Mesendoderm (in vitro differentiated cells): ENCODE measurements at places on chromosomes 4 and X.

DNA sequence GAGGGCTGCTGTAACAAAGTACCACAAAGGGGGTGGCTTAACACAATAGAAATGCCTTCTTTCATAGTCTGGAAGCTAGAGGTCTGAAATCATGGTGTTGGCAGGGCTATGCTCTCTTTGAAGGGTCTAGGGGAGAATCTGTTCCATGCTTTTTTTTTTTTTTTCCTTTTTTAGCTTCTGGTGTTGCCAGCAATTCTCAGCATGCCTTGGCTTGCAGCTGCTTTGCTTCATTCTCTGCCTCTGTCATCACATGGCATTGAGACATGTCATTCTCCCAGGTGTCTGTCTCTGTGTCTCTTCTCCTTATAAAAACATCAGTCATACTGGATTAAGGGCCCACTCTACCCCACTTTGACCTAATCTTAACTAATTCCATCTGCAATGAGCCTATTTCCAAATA, 78.6 kb upstream of the BOD1L1 start:
- H3K27ac ChIP-seq, result no peak overlapping the region
- H3K4me3 ChIP-seq, result no peak overlapping the region
- no peaks in the 10 kb centered on the region for H3K36me3 ChIP-seq
- no peaks in the 10 kb centered on the region for H3K4me1 ChIP-seq
- peak; percentile 3 for DNase-seq

GRCh38 chr4:75514949-75515612, 808 bp downstream of the THAP6 start:
- H3K36me3 ChIP-seq, result no peaks in the 10 kb centered on the region
- H3K27me3 ChIP-seq, result no peaks in the 10 kb centered on the region
- DNase-seq, result no peak
- H3K27ac ChIP-seq, result peak overlapping the region; percentile 82

GRCh38 chrX:14362721-14363120, 166.6 kb upstream of the GLRA2 start:
- H3K36me3 ChIP-seq, result no peaks in the 10 kb centered on the region
- DNase-seq, result no peak
- H3K4me3 ChIP-seq, result no peak overlapping the region
- H3K27me3 ChIP-seq, result no peaks in the 10 kb centered on the region

- no peaks in the 10 kb centered on the region for H3K27me3 ChIP-seq
- no peak overlapping the region for H3K4me3 ChIP-seq
- no peaks in the 10 kb centered on the region for H3K4me1 ChIP-seq
Measured at GRCh38 chr4:168076989-168077725, 15.2 kb upstream of the ANXA10 start.

GRCh38 chrX:1261285-1261684, 7.3 kb upstream of the CSF2RA start:
- H3K4me1 ChIP-seq, result no peaks in the 10 kb centered on the region
- no peaks in the 10 kb centered on the region for H3K36me3 ChIP-seq
- no peak overlapping the region for H3K27ac ChIP-seq
- peak; percentile 28 for DNase-seq

- H3K4me1 ChIP-seq, result no peaks in the 10 kb centered on the region
- no peak overlapping the region for H3K27ac ChIP-seq
- no peaks in the 10 kb centered on the region for H3K36me3 ChIP-seq
- no peak for DNase-seq
- no peaks in the 10 kb centered on the region for H3K27me3 ChIP-seq
- no peak overlapping the region for H3K4me3 ChIP-seq
Measured at GRCh38 chrX:1170243-1170642, 42.2 kb downstream of the CRLF2 start.

DNA sequence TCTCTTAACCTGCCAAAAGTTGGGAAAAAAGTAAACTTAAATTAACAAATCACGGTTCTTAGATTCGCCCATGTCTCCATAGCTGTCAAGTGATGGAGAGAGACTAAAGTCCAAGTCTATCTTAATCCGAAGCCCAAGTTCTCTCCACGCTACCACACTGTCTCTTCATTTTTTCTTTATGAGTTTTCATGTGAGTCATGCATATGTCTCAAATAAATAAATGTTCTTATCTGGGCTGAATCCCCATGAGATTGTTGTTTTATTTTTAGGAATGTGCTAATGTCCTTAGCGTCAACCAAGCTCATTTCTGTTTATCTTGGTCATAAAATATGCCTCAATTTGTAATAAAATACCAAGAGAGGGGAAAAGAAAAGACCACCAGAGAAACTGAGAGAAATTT, 169.3 kb downstream of the RCHY1 start:
- no peaks in the 10 kb centered on the region for H3K27me3 ChIP-seq
- H3K36me3 ChIP-seq, result no peaks in the 10 kb centered on the region
- DNase-seq, result no peak
- H3K27ac ChIP-seq, result no peak overlapping the region
- H3K4me1 ChIP-seq, result no peaks in the 10 kb centered on the region
- no peak overlapping the region for H3K4me3 ChIP-seq

DNA sequence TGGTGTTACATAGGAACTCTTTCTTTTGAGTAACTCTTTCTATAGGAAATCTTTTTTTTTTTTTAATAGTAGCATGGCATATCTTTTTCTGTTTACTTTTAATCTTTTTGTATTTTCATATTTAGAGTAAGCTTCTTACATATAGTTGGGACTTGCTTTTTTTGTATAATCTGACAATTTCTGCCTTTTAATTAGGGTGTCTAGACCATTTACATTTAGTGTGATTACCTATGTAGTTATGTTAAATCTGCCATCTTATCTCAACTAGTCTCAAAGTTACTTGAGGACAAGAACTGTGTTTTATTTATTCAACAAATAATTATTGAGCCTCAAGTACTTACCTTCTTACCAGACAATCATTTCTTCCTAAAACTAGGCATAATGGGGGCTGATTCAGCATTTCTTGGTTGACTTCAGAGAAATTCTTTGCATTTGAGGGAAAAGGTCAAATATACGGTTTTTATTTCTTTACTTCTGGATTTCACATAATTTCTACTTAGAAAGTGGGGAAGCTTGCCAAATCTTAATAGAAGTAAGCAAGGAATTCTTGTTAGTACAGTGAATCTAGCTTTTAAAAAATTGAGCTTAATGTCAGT, 28.6 kb downstream of the MND1 start:
- no peaks in the 10 kb centered on the region for H3K27me3 ChIP-seq
- DNase-seq, result no peak
- H3K36me3 ChIP-seq, result peaks cover 2% of the 10 kb centered on the region
- H3K27ac ChIP-seq, result no peak overlapping the region

GRCh38 chrX:53445977-53446376, 11.8 kb upstream of the HSD17B10 start:
- H3K27ac ChIP-seq, result no peak overlapping the region
- H3K36me3 ChIP-seq, result no peaks in the 10 kb centered on the region
- peak; percentile 66 for DNase-seq
- H3K27me3 ChIP-seq, result no peaks in the 10 kb centered on the region

DNA sequence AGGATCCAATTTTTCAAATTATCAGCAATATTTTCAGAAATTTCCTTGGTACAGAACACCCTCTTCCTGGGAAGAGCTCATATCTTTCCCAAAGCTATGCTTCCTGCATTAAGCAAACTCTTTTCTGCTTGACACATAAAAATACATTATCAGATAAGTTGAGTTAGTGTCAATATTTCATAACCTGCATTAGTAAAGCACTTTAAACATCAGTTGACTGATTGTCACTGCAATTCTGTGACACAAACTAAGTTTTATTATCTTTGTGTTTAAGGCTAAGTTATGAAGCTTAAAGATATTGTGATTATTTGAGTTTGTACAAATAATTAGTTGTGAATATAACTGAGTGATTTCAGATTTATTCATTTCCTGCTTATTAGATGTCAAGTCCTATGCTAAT, 1045.4 kb upstream of the GRID2 start:
- H3K27me3 ChIP-seq, result no peaks in the 10 kb centered on the region
- H3K27ac ChIP-seq, result no peak overlapping the region
- no peaks in the 10 kb centered on the region for H3K36me3 ChIP-seq
- no peak overlapping the region for H3K4me3 ChIP-seq
- no peaks in the 10 kb centered on the region for H3K4me1 ChIP-seq

- no peaks in the 10 kb centered on the region for H3K27me3 ChIP-seq
- no peak overlapping the region for H3K4me3 ChIP-seq
- H3K36me3 ChIP-seq, result no peaks in the 10 kb centered on the region
- no peak for DNase-seq
Measured at GRCh38 chr4:88729146-88729760, 31.6 kb upstream of the NAP1L5 start.

- peaks cover 1% of the 10 kb centered on the region for H3K36me3 ChIP-seq
- H3K27me3 ChIP-seq, result no peaks in the 10 kb centered on the region
- peak; percentile 51 for DNase-seq
- H3K4me1 ChIP-seq, result no peaks in the 10 kb centered on the region
- H3K27ac ChIP-seq, result no peak overlapping the region
Measured at GRCh38 chrX:65528705-65529340, 5.8 kb downstream of the LAS1L start.

DNA sequence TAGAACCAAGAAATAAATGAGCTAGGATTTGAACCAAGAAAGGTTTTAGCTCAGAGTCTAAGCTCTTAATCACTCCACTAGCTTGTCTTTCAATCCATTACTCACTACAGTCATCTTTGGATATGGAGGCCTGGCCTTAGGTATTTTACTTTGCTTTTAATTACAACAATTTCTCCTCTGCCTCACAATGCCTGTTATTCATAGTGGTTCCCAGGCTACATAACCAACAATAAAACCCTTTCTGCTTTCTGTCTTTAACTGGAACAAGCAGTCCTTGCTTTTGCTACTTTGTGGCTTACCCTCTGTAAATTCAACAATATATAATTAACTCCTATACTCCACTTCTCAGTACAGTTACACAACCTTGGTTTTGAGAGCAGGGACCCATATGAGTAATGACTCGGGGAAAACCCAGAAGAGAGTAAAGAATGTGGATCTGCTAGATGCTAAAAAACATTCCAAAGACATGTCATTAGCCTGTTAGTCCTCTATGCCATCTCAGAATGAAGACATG, 94.7 kb upstream of the NAP1L5 start:
- DNase-seq, result peak; percentile 83
- no peaks in the 10 kb centered on the region for H3K36me3 ChIP-seq
- no peaks in the 10 kb centered on the region for H3K27me3 ChIP-seq
- H3K27ac ChIP-seq, result no peak overlapping the region
- no peak overlapping the region for H3K4me3 ChIP-seq
- H3K4me1 ChIP-seq, result no peaks in the 10 kb centered on the region

- no peak overlapping the region for H3K4me3 ChIP-seq
- H3K4me1 ChIP-seq, result no peaks in the 10 kb centered on the region
- H3K36me3 ChIP-seq, result no peaks in the 10 kb centered on the region
- no peaks in the 10 kb centered on the region for H3K27me3 ChIP-seq
- H3K27ac ChIP-seq, result no peak overlapping the region
Measured at GRCh38 chr4:140875746-140876452, 119.7 kb upstream of the TBC1D9 start.

GRCh38 chrX:111244235-111244750, 26.0 kb downstream of the CAPN6 start:
- H3K4me3 ChIP-seq, result no peak overlapping the region
- DNase-seq, result peak; percentile 10
- no peak overlapping the region for H3K27ac ChIP-seq
- H3K27me3 ChIP-seq, result no peaks in the 10 kb centered on the region
- H3K4me1 ChIP-seq, result no peaks in the 10 kb centered on the region

DNA sequence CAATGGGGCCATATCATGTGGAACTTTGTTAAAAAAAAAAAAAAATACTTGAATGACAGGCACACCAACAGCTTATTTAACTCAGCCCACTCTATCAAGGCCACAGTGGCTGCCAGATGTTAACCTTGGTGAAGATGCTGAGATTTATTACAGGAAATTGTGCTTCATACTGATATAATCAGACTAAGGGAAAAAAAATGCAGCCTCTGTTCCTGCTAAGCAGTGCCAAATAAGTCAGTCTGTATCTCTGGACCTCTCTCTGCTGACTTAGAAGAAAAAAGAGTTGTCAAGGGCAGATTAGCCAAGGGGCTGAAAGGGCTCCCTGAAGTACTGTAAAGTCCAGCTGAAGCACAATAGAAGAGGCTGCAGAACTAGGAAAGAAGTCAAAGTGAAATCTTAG, 677.7 kb upstream of the HTR2C start:
- H3K27ac ChIP-seq, result no peak overlapping the region
- H3K27me3 ChIP-seq, result no peaks in the 10 kb centered on the region
- H3K4me1 ChIP-seq, result no peaks in the 10 kb centered on the region
- DNase-seq, result no peak
- H3K4me3 ChIP-seq, result no peak overlapping the region
- no peaks in the 10 kb centered on the region for H3K36me3 ChIP-seq
